ENCODE measurements at places on chromosomes 3 and 15. TPM values are rescaled to one million over a fixed set of nuclear protein-coding genes. Genes with fewer than 3 reads are reported as not detected.

GRCh38 chr3:152858170-152858800 is 23.4 kb downstream of the P2RY1 start:
- no peak for DNase-seq

GRCh38 chr3:196177967-196178366 is 33.2 kb downstream of the ZDHHC19 start:
- DNase-seq: no peak

- DNase-seq: no peak
Observed at GRCh38 chr3:101311676-101312075, 8.7 kb downstream of the IMPG2 start.

- DNase-seq: no peak
Observed at GRCh38 chr3:152769523-152769922, 65.4 kb upstream of the P2RY1 start.

DNA sequence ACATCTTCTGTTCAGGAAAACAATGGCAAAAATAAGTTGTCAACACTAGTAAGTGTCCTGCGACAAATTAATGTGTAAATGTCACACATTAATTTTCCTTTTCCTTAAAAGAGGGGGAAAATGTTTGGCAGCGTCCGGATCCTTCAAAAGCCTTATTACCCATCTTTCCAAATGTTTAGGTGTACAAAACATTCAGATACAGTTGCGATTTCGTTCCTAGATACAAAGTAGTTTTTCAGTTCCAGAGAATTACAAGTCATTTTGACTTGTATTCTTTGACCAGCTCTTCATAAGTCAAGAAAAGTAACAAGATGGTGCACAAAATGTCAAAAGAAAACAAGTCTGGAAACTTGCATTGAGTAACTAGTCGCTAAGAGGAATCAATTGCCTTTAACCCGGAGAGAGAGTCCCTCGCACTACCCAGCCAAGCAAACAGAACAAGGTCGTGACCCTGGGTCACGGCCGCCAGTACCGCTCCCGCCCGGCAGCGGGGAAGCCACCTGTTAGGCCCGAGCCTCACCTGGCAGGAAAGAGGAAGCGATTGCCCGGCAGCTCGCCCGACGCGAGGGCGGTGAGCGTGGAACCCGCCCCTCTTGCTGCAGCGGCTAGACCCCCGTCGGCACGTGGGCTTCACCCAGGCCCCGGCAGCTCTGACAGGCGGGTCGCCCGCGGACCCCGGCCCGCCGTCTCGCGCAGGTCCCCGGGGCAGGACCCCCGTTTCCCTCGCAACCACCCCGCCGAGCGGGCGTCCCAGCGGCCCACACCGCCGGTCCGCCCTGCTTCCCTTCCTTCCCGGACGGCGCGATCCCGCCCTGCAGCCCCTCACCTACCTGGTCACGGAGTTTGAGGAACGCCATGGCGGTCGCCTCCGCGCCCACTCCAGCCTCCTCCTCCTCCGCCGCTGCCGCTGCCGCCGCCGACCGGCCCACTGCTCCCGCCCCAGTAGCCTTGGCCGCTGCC is 61.0 kb upstream of the ANKRD28 start:
- DNase-seq: peak; percentile 81

DNA sequence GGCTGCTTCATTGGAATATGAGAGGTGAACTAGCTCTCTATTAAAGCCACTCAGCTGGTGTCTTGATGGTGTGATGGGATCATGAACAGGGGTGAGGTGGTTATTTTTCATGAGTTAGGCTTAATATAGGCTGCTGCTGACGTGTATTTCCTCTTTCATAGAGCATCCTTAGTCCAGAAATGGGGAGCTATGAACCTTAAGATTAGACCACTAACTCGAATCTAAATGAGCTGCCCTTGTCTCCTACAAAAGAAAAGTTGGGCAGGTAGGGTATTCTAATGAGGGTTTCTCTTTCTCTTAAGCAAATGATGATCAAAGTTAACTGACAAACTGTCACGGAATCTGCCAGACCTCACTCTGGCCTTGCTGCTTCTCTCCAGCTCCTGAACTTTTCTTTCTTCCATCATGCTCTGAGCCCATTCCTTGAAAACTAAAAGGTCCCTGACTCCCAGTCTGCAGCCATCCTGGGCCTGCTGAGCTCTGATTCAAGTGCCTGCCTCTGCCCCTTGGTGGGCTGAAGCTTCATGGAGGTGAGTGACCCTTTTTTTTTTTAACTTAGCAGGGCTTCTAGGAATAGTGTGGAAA is at the start of gene TRIM69:
Gene TRIM69 (plus strand): TSS at position 348 of the 585 bp plus-strand sequence. CDS start 177 bp downstream, at position 525.
- DNase-seq: no peak

DNA sequence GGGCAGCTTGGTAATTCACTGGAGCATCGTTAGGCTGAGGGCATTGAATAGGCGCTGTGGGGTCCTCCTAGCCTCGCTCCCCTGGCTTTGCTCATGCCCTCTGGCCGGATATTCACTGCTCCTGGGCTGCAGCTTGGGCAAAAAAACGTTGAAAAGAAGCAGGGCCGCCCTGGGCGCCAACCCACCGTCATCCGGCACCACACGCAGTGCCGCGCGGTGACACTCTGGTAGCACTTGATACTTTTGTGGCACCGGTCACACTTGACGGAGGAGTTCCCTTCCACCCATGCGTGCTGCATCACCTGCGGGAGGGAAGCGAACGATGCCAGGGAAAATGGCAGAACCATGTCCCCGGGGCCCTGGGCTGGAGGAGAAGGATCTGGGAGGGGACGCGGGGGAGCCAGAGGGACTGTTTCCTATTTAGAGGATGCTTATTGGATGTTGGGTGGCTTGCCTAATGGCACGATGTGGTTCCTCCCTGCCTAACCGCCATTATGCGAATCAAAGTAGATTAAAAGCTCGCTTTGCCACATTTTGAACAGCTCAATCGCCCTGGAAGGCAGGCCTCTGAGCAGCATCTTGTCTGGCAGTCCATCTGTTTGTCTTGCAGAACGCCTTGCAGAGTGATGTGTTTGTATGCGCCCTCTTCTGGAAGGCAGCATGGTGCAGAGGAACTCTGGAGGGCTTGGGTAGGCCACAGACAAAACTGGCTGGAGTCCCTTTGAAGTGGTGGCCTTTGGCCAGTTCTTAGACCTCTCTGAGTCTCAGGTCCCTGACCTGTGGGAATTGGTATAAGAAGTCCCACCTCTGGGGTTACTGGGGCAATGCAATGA is 93.2 kb downstream of the DGKG start:
- no peak for DNase-seq

DNA sequence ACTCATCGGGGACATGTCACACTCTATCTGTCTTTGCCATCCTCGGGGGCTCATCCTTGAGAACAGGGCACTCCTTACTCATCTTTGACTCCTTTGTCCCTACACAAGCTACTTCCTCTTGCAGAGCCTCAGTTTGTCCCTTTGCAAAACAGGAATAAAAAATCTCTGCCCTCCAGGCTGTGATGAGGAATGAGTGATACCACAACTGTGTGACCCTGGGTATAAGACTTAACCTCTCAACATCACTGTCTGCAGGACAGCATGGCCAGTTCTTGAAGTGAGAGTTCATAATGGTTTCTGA is 48.5 kb downstream of the IQSEC1 start:
- no peak for DNase-seq

DNA sequence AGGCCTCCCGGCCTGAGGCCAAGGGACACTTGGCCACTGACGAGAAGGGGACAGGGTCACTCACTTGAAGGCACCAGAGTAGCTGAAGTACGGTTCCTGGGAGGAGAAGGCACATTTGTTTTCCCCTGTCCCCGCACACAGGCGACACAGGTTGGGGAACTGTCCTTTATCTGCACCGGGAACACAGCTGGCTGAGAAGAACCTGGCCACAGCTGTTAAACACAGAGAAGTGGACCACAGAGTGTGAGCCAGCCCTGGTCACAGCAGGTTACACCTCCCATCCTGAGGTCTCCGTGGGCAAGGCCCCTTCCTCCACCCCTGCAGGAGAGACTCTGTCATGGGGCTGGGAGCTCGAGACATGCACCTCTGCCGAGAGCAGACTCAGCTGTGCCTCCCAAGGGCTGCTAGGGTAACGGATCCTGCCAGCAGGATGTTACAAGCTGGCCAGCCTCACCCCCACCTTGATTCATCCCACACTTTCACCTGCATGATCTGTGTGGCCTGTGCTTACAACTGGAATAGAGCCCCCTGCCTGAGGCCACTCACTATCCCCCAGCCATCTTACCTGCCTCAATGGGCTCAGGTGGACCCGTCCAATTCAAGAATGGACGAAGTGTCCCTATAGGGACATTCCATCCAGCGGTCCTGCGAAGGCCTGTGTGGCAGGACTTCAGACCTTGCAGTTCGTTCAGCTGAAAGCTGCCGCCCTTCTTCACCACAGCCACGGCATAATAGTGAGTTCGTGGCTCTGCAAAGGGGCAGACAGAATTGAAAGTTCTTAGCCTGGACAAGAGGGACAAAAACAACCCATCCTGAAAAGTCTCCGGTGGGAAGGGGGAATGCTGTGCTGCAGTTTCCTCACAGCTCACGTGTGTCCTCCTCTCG is 9.2 kb downstream of the LTF start:
- DNase-seq: no peak

DNA sequence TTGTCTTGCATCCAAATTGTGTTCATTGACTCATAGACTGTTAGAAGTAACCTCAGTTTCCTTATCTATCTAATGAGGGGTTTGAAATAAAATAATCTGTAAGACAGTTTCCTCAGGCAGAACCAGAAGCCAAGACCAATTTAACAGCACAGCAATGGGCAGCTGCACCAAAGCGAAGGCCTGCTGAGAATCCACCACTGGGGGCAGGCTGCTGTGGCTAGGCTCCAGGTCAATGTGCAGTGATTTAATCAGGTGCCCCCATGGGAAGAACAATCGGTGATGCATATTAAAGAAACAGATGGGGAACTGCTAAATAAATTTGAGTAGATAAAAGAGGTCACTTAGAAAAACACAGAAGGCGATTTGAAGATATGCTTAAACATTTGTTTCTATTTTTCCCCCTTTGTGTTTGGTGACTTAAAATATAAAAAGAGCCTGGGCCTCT is 28.0 kb upstream of the TMOD3 start:
- no peak for DNase-seq

The LRTM1 gene
- total RNA-seq: not detected

- no peak for DNase-seq
Observed at GRCh38 chr3:122785231-122785630, 8.4 kb downstream of the HSPBAP1 start.

The NEK10 gene
- total RNA-seq: 0.65 TPM

The LRRC49 gene
- 10.2 TPM for total RNA-seq

The CPEB1 gene
- 8.0 TPM for total RNA-seq

DNA sequence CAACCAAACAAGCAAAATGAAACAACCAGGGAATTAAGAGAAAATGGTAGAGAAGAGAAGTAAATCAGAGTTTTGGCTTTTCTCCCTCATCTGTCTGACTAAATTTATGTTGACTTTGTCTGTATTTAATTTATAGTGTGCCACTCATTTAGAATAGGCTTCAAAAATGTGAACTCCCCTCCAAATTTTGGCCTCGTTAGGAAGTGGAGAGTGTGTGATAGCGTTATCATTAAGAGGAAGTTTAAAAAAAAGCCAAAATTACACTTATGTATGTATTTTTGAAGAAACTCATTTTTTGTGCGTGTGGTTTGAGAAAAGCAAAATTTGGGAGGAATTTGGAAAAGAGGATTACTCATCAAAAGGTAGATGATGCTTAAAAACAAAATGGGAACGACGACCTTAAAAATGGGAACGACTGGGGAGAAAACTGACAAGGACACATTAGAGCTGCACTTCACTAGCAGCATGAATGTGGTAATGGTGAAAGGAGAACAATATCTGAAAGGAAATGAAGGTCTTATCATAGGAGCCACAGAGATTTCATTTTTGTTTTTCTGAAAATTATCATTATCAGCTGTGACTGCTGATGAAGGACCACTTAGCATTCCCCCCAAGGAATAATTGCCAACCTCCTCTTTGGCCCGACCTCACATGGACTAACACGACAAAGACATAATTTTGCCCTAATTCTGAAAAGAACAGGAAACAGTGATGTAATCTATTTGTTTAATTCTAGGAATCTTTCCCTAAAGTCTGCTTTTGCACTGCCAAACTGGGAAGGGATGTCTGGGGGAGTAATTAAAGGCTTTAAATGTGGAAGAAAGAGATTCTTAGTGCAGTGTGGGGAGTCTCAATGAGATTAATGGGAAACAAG is 163.2 kb upstream of the P2RY1 start:
- DNase-seq: no peak

The ZNF660 gene
- 7.7 TPM for total RNA-seq

DNA sequence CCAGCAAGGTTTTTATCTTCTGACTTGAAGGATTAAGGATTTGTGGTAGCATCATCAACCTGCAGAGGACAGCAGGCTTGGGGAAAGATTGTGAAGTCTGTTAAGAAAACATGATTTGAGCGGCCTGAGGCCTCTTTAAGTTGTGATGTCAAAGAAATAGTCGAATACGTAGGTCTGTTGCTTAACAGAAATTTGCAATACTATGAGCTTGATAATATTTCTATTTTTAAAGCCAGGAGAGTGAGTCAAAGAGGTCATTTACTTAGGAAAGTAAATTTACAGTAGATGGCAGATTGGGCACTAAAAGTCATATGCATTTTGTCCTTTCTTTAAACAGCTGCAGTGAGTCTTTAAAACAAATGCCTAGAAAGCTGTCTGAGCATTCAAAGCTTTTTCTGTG is 336.3 kb downstream of the DIPK2A start:
- DNase-seq: no peak

GRCh38 chr3:76699846-76700245 is 340.1 kb upstream of the ROBO2 start:
- DNase-seq: no peak

The NEDD4 gene
- total RNA-seq: 13.7 TPM

The PLSCR2 gene
- total RNA-seq: not detected

DNA sequence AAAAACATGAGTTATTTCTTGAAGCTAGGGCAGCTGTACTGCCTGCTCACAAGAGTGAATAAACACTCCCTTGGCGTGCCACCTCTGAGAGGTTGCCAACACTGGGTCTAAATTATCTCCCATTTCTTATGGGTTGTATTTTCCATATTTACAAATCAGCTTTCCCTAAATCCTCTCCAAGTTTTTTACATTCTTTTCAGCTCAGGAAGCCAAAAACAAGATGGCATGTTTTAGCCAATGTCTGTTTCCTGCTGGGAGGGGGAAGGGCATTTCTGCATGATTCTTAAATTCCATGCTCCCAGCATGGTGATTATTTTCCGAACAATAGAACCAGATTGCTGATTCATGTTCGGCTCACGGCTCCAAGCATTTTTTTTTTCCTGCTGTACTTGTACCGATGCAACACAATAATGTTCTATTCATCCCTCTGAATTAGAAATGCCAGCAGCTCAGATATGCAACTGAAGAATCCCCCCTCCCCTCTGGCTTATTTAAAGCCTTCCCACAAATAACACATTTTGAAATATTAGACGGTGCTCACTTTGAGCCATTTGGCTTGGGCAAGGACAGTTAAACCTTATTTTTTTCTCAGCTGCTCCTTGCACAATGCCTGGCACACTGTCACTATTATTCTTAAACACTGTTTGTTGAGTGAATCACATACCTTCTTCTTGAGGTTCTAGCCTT is 252.5 kb downstream of the THRB start:
- no peak for DNase-seq
